Activated T-helper 9 cell treated with anti-CD3 and anti-CD28 coated beads, Interleukin-2, amount 50 U/mL, for 16 hours (primary cell): ENCODE measurements at places on chromosomes 16 and 17.

- DNase-seq: no peak
These were observed 52.5 kb downstream of the MRC2 start for GRCh38 chr17:62679866-62680377.

DNA sequence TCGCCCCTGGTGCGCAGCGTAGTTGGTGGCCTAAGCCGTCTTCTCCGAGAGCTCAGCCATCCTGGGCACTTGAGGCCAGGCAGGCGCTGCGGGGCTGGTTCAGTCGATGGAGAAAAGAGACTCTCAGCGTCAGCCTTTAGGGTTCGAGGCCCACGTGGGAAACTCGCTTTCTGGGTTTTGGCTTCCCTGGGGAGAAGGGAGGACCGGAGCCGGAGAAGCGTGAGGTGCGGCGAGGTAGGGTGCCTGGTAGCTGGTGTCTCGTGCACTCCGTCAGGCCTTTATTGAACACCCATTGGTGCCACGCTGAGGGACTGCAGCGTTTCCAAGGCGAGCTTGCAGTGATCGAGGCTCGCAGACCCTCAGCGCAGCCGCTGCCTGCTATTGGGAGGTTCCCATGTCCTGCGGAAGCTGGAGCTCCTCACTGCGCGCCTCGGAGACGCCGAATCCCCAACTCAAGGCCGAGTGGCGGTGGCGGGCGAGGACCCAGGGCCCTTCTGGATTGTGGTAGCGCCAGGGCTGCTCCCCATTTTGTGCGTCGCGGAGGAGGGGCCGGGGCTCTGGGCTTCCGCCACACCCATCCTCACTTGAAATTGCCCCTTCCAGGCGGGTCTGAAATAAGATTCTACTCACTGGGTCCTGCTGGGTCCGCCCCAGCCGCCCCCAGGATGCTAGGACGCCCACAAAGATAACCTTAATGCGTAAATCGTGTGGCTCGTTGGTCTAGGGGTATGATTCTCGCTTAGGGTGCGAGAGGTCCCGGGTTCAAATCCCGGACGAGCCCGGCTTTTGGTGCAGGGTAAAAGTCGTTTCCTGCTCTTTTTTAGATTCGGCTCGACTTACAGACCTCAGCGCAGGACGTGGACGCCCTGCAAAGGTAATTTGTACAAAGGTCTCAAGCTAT is 1.2 kb downstream of the OR1F1 start:
- no peak for DNase-seq

DNA sequence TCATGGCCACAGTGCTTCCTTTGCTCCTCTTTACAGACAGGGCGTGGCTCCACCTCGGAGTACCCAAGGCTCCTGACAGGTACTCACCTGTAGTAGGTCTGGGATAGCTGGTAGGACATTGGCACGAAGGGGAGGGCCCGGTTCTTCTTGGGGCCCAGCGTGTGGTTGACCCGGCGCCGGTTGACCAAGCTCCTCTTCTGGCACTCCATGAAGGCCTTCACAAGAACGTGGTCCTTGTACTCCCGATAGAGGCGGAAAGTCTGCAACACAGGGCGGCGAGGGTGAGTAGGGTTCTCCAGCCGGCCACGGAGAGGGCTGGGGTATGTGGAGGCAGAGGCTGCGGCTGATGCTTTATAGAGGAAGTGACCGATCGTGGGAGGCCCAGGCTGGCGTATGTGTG is 69.7 kb downstream of the IL21R start:
- no peak for DNase-seq

DNA sequence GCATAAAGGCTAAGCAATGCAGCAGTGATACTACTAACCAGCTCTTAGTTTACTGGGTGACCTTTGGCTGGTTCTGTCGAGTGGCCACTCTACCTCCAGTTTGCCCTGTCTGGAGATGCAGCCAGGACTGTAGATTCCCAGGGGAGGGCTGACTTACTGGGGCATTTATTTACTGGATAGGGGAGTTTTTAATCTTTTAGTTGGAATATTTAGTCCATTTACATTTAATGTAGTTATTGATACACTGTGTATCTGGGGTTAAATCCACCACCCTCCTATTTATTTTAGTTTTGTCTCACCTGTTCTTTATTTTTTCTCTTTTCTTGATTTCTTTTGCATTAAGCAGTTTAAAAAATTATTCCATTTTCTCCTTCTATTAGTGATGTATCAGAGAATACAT is 112.9 kb downstream of the RPTOR start:
- no peak for DNase-seq

DNA sequence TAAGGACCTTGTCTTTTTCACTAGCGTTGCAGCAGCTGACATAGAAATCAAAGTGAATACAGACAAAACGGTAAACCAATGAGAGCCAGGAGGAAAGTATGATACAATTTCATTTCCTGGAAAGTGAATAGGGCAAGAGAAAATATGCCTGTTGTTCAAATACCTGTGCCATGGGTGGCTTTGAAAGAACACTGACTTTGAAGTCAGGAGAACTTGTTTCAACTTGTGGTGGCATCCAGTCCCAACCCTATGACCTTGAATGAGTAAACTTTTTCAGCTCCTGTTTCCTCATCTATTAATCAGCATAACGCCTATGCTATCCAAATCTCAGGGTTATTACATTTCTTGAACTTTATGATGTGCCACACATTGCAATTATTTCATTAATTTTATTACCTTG is 173.7 kb upstream of the HS3ST3A1 start:
- DNase-seq: no peak

- DNase-seq: no peak
These were observed 73.9 kb downstream of the STH start for GRCh38 chr17:46072998-46073397.

DNA sequence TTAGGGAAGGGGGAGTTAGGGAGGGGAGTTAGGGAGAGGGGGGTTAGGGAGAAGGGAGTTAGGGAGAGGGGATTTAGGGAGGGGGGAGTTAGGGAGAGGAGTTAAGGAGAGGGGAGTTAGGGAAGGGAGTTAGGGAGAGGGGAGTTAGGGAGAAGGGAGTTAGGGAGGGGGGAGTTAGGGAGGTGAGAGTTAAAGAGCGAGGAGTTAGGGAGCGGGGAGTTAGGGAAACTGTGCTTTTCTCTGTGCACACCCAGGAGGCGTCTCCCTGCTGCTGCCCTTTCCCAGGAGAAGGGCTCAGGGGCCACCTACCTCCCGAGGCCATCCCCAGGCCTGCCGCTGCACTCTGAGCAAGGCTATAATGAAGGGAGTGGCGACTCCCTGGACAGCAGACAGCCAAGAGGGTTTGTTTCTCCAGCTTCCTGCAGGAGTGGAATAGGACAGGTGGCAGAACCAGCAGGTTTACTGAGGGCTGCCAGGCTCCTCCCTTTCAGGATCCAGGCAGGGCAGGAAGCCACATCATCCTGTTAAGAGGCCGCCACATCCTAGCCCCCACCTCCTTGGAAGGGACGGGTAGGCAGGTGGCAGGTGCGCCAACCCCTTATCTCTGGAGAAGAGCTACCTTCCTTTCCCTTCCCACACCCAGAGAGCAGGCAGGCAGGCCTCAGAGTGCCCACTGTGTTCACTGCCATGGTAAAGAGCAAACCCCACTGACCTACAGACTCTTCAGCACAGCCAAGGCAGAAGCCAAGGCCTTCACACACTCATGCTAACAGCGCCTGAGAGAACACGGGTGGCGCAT is 4.3 kb downstream of the CANT1 start:
- no peak for DNase-seq

GRCh38 chr17:13351046-13351445 is 250.7 kb downstream of the HS3ST3A1 start:
- DNase-seq: no peak

GRCh38 chr17:40124279-40125141 is 2.7 kb downstream of the MSL1 start:
- DNase-seq: no peak

DNA sequence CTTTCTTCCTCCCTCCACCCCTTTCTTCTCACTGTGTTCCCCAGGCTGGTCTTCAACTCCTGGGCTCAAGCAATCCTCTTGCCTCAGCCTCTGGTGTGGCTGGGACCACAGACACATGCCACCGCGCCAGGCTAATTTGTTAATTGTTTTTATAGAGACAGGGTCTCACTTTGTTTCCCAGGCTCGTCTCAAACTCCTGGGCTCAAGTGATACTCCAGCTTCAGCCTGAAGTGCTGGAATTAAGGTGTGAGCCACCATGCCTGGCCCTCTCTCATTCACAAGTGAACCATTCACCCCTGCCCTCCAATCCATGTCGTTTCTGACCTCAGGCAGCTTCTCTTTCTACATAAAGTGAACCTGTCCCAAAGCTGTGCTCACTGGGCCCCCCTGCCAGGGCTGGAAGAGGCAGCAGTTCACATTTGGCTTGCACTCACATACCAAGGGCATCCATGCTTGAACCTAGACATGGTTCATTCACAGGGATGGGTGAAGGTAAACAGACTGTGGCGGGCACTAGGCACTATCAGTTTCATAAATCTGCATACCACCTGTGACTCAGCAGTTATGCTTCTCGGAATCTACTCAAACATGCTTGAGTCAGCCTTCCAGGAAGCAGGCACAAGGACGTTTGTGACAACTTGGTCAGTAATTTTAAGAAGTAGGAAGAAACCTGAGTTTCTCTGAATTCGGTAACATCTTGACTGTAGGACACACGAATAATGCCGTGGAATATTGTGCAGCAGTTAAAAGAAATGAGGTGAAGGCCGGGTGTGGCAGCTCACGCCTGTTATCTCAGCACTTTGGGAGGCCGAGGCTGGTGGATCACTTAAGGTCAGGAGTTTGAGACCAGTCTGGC is 6.0 kb upstream of the RNF213 start:
- peak; percentile 53 for DNase-seq

GRCh38 chr16:17386229-17386628 is 84.5 kb downstream of the XYLT1 start:
- DNase-seq: no peak

GRCh38 chr17:39724731-39725130 is 5.6 kb downstream of the MIEN1 start:
- no peak for DNase-seq

DNA sequence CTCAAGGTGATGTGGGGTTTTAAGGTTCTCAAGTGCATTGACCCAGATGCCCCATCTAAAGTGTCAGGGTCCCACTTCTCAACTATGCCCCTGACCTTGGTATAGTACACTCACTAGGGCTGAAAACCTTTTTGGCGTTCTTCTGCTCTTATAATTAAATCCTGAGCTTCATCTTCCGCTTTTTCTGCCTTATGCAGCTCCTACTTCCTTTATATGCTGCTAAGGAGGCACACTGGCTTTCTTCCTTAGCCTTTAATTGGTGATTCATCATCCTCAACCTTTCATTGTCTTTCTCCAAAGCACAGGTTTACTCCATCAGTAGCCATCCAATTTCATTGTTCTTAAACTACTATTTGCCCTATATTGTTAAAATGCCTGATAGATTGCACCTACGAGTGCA is 5.3 kb upstream of the NF1 start:
- DNase-seq: no peak

GRCh38 chr17:77377710-77378235 is 237.0 kb downstream of the SEC14L1 start:
- no peak for DNase-seq

- DNase-seq: no peak
These were observed 29.7 kb upstream of the KRT17 start for GRCh38 chr17:41653892-41654677.

GRCh38 chr16:19437280-19437679 is 19.6 kb downstream of the TMC5 start:
- no peak for DNase-seq

DNA sequence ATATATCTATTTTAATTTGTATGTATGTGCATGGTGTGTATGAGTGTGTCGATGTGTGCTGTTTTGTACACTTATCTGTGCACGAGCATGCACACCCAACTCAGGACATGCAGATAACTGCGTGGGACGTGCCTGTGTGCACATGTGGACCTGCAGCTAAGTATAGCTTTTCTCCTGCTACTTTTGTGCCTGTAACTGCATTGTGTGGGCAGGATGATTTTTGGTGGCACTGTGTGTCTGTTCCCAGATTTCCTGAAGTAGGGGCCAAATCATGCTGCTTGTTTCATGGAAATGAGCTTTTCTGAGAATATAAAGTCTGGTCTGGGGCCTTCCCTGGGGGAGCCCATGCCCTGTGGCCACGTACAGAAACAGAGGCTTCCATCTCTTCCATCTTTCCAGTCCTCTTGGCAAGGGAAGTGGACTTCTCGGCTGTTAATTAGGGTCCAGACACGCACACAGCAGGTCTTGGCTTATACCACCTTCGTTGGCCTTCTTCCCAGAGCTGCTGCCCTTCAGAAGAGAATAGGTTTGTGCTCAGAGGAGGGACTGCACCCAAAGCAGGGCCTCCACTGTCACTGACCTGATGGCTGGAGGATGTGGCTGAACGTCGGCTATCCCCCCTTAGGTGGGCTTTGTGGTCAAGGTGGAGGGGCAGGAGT is 30.2 kb downstream of the SPNS3 start:
- no peak for DNase-seq

DNA sequence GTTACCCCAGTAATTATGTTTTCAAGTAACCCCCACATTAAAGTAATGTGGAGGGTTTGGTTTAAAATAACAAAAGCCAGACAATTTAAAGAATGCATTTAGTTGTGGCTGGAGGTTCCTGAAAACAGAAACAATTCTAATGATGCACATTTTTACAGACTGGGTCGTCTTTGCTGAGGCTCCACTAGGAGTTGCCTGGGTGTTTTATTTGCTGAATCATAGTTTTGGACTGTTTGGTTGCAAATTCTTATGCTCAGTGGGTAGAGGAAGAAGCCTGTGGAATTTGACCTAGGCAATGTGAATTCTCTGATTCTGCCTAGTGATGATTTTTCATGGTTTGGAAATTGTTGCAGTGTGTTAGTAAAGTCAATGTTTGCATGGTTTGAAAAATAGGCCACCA is 16.3 kb downstream of the SHISA9 start:
- DNase-seq: no peak

GRCh38 chr16:84103678-84104077 is 13.1 kb downstream of the MBTPS1 start:
- DNase-seq: no peak

- no peak for DNase-seq
These were observed 206.5 kb upstream of the GOT2 start for GRCh38 chr16:58940609-58941008.

GRCh38 chr17:30173649-30174048 is 57.0 kb downstream of the NSRP1 start:
- no peak for DNase-seq

- no peak for DNase-seq
These were observed 514 bp downstream of the UBFD1 start for GRCh38 chr16:23557779-23558702.
